Germinal center (tissue), 1 donor: ENCODE measurements at places on chromosomes 4 and X.

DNA sequence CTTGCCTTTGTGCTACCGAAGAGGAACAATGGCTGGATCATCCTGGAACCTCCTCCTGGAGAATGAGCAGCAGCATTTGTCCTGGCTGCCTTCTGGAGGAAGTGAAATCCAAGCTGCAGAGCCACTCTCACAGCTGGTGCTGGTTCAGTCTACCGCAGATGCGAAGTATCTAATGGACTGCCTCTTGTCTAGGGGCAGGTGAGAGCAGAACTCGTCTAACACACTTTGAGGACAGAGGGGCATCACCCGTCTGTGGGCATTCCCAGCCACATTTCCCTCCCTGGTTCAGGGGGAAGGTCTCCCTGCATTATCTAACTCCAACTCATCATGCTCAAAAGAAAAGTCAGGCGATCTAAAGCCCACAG is 338.2 kb upstream of the GATB start:
- DNase-seq = no peak

DNA sequence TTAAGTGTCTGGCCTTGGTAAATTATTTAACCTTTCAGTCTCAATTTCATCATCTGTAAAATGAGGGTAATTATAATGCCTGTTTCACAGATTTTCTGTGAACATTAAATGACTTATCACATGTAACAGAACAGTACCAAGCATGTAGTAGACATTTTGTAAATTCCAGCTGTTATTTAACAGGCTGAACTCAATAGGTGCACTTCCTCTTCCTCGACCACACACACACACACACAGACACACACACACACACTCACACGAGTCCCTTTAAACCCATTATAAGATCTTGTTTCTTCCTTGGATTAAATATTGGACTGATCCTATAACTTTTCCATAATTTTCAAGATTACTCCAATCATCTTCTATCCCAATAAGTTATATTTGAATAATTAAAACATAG is 53.4 kb upstream of the COL25A1 start:
- DNase-seq = no peak

DNA sequence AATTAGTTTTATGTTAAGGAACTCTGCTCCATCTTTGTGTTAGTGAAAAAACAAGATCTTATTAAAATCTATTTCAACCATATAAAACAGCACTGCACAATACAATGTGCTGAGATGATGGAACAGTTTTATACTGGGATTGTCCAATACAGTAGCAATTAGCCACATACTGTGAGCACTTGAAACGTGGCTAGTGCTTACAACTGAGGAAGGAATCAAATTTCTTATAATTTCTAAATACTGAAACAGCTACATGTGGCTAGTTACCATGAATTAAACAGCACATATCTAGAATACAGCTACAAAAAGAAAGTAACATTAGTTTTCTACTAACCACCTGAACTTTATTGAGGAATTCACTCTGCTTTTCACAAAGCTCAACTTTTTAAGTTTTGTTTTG is 14.7 kb downstream of the NFXL1 start:
- DNase-seq = no peak

- DNase-seq = no peak
Observed at GRCh38 chr4:38275331-38276100, 315.3 kb downstream of the PTTG2 start.

DNA sequence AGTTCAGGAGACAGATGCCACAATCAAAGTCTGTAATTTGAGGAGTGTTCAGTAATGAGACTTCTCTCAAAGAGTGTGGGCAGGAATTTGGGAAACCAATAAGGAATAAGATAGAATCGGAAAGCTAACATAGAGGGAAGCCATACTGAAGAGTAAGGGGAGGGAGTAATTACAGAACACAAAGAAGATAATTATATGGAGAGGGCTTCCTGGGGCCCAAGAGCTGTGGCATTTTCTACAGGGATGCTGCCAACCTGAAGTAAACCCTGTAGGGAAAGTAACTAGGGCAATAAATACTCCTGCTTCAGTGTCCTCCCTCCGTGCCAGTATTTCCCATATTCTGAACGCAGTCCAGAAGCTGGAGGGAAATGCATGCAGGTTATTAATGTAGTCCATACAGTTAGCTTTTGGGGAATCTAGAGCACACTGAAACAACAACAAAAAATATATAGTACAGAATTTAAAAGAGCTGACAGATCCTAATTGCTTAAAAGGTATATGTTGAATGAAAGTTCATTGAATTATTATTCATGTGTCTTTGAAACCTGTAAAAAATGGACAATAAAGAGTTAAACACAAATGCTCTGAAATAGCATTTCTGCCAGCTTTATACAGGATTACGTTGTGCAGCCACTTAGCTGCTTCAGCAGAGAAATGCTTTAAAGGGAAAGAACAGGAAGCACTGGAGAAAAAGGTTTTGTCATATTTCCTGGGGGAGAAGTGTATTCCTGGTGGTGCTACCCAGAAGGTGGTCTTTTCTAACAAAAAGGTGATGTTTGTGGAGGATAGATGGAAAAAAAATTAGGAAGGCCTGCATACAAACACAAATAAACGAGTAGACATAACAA is 48.0 kb downstream of the CXXC4 start:
- no peak for DNase-seq
